ENCODE measurements at places on chromosomes 16 and 17.

DNA sequence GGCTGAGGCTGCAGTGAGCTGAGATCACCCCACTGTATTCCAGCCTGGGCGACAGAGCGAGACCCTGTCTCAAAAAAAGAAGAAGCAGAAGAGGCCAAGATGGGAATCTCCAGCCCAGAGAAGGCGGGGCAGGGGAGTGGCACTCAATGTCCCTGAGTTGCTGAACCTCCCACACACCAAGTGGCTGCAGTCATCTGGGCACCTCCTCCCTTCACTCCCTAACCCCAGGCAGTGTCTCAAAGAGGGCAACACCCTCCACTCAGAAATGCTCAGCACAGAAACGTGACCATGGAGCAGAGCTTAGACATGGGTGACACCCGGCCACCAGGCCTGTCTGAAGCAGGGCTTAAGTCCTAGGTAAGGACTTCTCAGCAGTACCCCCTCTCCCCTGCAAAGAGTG is 36.3 kb upstream of the BCAR1 start:
- no peak for DNase-seq

DNA sequence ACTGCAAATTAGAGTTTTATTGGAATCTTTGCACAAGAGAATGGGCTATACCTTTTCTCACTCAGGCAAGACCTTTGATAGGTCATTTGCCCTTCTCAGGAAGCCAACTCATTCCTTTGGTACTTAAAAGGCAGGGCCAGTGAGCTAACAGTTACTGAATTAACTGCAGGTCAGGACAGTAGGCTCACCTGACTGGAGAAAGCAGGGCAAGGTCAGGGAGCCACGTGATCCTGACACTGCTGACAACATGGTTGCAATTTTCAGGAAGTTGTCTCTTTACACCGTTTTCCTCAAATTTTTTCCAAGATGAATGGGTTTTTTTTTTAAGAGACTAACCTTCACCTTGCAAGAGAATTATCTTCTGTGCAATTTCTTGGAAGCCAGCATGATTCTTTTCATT is 21.1 kb downstream of the CPSF4L start:
- DNase-seq, result no peak

- DNase-seq, result peak; percentile 53
Measured at GRCh38 chr16:5073279-5073629, 1.6 kb downstream of the ALG1 start.

- DNase-seq, result no peak
Measured at GRCh38 chr17:41118721-41119120, 548 bp upstream of the KRTAP4-11 start.

DNA sequence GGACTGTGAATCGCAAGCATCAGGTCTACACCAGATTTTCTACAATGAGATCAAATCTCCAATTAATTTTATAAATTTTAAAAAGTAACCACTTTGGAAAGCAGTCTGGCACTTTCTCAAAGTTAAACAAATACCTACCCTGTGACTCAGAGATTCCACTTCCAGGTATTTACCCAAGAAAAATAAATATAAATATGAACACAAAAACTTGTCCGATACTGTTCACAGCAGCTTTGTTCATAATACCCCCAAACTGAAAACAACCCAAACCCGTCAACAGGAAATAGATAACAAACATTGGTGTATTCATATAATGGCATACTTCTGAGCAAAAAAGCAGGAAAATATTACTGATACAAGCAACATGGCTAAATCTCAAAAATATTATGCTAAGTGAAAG is 12.1 kb downstream of the ZDHHC7 start:
- DNase-seq, result peak; percentile 64

GRCh38 chr16:83315271-83315670 is 492.5 kb upstream of the HSBP1 start:
- peak; percentile 64 for DNase-seq

DNA sequence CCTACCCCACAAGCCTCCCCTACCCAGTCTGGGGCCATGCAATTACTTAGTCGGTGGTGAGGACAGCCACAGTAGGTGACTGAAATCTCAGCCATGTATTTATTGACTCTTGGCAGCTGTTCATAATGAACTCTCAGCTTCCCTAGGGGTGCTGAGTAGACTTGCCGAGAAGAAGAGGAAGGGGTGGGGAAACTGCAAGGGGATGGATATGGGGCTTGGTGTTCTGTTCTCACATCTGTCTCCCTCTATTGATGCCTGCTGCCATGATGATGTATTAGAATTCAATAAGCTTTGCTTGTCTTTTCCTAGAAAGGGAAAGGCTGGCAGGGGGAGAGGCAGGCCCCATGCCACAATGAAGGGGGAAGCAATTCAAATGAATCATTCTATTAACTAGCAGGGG is 112.9 kb downstream of the GP2 start:
- DNase-seq, result no peak

- no peak for DNase-seq
Measured at GRCh38 chr16:7397901-7398300, 65.3 kb downstream of the RBFOX1 start.

GRCh38 chr16:68362947-68363657 is 52.3 kb downstream of the PRMT7 start:
- no peak for DNase-seq

GRCh38 chr16:85613604-85614337 is 649 bp downstream of the GSE1 start:
- peak; percentile 44 for DNase-seq
